Lung (tissue), 17 donors: ENCODE measurements at places on chromosomes 7 and 10.

GRCh38 chr7:1137517-1138167, 22.4 kb downstream of the ZFAND2A start:
- no peak for DNase-seq

GRCh38 chr7:66352071-66352470, 146.9 kb downstream of the TPST1 start:
- peak; percentile 16 for DNase-seq

DNA sequence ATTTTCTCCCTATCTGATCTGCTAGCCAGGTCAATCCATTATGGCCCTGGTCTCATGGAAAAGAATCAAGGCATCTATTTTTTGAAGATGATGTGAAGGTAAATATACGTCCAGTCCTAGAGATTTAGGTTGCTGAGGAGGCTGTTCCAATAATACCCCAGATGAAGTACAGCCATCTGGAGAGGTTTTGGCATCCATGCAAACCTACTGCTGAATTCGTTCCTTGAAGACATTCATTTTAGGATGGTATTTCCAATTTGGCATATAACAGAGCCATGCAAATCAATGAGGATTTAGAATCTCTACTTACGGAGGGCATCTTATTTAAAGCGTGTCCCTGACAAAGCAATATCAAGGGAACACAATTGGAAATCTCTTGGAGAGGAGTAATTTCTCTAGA, 465.5 kb downstream of the KCNMA1 start:
- DNase-seq, result no peak

DNA sequence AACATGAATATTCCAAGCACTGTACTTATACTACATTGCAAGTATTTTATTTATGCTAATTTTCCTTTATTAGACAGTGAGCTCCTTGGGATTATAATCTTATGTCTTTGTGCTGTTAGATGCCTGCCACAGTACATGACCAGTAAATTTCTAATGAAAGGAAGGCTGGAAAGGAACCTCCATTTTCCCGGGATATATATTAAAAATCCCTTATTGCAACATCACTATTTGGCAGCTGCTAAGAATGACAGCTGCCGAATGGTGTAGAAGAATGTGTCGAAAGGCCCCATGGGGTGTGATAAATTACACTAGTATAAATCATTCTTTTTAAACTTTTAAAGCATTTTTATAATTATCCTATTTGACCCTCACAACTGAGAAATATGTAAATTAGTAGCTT, 59.1 kb downstream of the TFAM start:
- DNase-seq, result no peak

- DNase-seq, result no peak
These were observed 12.3 kb upstream of the SNX10 start for GRCh38 chr7:26279405-26279804.

DNA sequence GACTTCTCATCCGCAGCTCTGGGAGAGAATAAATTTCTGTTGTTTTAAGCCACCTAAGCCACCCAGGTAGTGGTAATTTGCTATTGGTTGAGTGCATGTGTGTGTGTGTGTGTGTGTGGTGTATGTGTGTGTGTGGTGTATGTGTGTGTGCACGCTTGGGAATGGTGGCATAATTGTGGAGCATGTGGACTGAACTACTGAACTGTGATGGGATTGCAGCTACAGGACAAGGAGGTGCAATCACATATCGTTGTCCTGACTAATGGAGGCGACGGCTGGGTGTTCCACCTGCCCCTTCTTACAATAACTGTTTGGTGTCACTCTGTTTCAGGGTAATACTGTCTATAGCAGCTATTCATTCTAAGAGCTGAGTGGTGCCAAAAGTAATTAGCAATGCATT, 448.7 kb upstream of the PFKP start:
- DNase-seq, result no peak

- no peak for DNase-seq
These were observed 52.0 kb downstream of the VIPR2 start for GRCh38 chr7:159092701-159093121.

DNA sequence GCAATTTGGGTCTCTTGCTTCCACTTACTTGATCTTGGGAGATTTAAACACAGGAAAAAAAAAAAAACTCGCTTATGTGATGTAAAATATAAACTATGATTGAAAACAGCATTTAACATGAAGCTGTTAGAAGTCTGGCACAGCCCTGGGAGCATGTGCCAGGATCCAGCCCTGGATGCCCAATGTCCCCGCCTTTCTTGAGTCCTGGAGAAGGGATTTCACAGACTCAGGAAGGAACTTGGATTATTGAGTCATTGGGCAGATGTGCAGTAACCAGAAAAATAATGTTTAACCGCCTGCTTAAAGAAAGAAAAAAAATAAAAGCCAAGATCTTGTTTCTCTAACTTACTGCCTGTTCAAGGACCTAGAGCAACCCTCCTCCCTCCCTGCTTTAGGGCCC, 3.7 kb upstream of the JCAD start:
- no peak for DNase-seq

- no peak for DNase-seq
These were observed 565.7 kb upstream of the ANKRD30A start for GRCh38 chr10:36559412-36560400.
